Lower leg skin (tissue), 4 donors: ENCODE measurements at places on chromosomes 3 and 15. TPM values are rescaled to one million over a fixed set of nuclear protein-coding genes. Genes with fewer than 3 reads are reported as not detected.

DNA sequence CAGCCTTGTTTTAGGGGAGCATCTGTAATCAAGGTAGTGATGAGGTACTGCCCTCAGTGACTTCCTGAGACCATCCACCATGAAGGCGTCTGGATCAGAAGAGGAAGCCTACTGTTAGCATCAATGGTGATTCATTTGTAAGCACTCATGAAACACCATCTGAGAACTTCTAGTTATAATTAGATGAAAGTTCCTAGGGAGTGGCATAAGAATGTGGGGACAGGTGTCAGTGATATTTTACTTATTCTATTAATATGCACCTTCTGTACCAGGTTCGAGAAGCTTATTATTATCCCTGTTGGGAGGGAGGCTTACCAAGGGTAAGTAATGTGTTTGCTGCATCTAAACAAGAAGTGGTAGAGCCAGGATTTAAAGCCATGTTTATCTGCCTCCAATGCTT, 295.8 kb upstream of the TBL1XR1 start:
- no peak for DNase-seq

DNA sequence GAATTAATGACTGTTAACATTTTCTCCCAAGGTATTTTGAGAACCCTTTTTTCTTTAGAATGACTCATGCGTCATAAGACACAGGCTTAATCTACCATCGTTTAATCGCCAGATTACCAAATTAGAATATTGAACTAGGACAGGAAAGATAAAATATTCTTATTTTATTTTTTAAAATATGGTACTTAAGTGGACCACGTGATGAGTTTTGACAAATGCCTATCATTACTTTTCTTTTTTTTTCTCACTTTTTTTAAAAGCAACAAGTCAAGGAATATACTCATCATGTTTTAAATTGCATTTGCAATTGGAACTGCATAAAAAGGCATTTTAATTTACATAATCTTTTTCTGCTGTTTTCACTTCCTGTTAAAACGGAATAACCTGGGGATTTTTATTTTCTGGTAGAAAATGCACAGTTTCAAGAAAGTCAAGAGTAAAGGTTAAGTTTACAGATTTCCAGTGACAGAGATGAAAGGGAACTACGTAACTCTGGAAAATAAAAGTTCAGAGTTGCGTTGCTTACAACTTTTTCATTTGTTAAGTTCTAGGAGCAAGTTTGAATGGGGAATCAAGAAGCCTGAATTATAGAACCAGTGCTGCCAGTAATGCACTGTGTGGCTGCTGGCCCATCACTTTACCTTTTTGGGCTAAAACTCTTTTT, 23.6 kb downstream of the SIAH2 start:
- no peak for DNase-seq

DNA sequence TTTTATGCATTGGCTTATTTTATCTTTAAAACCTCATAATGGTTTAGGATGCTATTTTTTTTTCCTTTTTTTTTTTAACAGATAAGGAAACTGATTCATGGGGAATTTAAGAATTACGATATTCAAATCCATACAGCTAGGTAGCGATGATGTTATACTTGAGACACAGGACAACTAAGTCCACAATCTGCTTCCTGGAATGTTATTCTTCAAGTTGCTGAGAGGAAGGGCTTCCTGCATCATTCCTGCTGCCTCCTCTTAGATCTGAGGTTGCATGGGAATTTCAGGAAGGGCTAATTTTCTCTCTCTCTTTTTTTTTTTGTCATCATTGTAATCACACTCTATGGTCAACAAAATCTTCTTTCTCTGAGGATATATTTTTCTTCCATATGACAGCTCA, 595.5 kb downstream of the GRM7 start:
- DNase-seq: no peak

- DNase-seq: no peak
Observed at GRCh38 chr3:12430086-12430485, 54.2 kb upstream of the TSEN2 start.

- no peak for DNase-seq
Observed at GRCh38 chr3:190883973-190884832, 21.7 kb upstream of the GMNC start.

DNA sequence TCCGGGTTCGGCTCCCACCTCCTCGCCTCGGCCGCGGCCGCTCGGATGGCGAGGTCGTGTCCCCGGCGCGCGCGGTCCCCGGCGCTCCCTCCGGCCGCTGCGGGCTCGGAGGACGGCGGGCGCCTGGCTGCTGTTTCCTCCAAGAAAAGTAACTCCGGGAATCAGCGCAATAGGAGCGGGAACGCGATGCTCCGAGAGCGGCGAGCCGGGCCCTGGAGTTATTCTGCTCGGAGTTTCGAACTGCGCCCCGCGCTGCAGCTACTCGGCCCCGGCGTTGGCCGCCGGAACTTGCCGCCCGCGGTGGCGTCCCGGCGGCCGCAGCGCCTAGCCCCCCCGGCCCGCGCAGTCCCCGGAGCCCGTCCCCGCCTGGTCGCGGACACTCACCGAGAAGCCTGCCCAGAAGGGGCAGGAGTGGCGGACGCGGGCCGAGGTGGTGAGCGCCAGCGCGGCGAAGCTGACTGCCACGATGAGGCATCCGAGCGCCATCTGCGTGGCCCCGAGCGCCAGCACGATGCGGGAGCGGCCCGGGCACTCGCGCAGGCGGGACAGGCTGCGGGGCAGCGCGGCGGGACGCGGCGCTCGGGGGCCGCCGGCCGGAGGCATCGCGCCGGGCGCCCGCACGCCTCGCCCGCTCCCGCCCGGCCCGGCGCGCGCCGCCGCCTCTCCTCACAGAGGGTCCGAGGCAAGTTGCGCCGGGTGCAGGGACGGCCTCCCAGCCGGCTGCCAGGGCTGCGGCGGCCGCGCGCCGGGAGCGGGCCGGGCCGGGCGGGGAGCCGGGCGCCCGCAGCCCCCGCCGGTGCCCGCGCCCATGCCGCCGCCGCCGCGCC, 251.9 kb downstream of the TJP1 start:
- no peak for DNase-seq

DNA sequence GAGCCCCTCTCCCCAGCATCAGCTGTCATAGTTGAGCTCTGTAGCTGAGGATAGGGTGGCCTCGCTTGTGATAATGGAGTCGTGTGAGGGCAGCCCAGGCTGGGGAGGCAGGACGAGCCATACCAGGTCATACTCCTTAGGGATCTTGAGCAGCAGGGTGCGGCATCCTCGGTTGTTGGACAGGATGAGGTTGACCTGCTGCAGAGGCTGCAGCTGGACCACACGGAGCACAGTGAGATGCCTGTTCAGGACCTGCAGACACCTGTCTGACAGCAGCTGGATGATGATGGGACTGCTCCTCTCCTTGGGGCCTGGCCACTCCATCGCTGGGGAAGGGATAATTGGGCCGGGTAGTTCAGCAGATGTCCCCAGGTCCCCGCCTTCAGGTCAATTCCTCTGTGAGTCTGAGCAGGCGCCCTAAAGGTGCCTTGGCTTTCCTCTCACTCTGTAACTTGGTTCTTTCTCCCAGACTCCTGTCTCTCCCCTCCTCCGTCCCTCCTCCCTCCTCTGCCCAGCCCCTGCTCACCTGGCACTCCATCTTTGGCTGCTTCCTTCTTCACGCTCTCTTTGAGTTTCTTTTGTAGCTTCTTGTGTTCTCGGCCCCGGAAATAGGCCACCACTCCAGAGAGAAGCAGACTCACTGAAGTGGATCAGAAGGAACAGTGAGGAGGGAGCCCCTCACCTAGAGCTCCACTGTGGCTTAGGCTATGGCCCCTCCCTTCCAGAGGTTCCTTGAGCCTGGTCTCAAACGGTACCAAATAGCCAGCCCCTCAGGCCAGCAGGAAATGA, 7.8 kb downstream of the DUOX2 start:
- DNase-seq: peak; percentile 53

GRCh38 chr3:196186651-196187573, 24.3 kb downstream of the ZDHHC19 start:
- DNase-seq: no peak

DNA sequence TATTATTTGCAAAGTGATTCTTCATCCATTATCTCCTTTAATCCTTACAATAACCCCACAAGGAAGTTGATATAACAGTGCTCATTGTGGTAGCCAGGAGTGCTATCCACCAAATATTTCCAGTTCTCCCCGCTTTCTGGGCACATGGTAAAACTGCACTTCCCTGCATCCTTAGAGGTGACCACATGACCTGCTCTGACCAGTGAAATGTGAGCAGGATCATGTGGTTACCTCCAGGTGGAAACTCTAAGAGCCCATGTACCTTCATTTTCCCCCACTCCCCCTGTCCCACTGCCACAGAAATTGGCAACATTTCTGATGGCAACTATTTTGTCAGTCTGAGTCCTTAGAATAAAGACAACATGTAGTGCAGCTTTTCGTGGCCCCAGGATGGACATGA, 89.7 kb downstream of the MRPL46 start:
- no peak for DNase-seq

GRCh38 chr3:177133860-177134815, 63.1 kb downstream of the TBL1XR1 start:
- DNase-seq: no peak

DNA sequence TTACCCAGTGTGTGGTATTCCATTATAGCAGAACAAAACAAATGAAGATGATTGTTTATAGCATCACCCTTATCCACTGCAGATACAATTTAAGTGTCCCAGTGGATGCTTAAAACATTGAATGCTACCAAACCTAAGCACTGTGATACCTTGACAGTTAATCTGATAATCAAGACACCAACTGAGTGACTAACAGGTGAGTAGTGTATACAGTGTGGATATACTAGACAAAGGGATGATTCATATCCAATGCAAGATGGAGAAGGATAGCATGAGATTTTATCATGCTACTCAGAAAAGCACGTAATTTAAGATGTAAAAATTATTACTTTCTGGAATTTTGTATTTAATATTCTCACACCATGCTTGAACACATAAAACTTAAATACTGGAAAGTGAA, 1449.0 kb downstream of the OTOL1 start:
- no peak for DNase-seq

GRCh38 chr3:130420466-130420865, 75.0 kb downstream of the COL6A5 start:
- DNase-seq: no peak

DNA sequence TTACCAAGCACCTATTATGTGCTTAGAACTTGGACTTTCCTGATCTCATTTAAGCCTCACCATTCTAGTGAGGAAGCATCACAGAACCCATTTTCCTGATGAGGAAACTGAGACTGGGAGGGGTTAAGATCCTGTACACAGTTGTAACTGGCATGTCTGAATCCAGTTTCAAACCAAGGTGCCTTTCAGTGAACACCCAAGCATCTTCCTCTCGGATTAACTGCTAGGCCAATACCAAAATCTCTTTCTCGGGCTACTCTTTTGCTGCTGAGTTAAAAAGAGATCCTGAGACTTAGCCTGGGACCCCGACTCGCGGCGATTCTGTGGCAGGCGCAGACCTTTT, 578 bp upstream of the CEMIP start:
- DNase-seq: no peak

GRCh38 chr3:30577788-30578187, 28.6 kb upstream of the TGFBR2 start:
- no peak for DNase-seq

B3GALNT1 gene
- 2.3 TPM for total RNA-seq

DAZL gene
- not detected for total RNA-seq

SGO1 gene
- 1.1 TPM for total RNA-seq

TMCO5A gene
- total RNA-seq: not detected

ADAMTS17 gene
- 7.8 TPM for total RNA-seq
